Stimulated activated CD8-positive, alpha-beta memory T cell treated with anti-CD3 and anti-CD28 coated beads, Interleukin-4, amount 100 ng/mL, for 1 hour (primary cell): ENCODE measurements at places on chromosomes 6 and 20.

DNA sequence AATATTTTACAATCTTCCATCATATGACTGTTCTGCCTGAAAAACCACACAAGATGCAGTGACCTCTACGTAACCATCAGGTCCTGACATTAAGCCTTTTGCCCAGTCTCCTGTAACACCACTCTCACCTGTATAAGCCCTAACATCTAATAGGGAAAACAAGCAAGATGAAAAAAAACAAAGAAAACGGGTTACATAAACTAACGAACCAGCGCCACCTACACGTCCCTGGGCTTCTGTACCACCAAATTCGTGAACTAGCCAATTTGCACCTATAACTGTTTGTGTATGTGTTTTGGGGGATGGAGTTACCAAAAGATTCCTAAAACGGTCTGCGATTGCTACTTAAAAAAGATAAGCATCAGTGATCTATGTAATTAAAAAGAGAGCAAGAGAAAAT lies 70.2 kb downstream of the BLOC1S5 start:
- DNase-seq: no peak

DNA sequence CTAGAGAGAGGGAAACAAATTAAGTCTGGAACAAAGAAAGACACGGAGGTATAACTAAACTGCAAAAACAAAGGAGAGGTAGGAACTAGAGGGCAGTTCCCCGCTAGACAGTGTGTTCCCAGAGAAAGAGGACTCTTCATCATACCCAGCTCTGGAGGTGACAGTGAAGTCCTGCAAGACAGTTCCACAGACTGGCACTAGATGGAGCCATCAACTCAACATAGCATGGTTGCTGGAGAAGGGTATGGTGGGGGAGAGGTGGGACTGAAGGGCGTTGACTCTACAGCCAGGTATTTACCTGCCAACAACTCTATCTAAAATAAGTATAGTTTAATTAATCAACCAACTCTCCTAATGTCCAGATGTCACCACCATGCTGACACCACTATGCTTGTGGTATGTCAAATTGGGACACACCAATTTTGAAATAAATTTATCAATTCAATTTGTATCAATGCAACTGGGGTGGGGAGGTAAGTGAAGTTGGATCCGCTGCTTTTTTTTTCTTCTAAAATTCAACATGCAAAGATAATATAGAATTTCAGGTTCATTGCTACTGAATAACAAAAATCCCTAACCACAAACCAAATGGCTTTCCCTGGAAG lies 9.7 kb downstream of the BACH2 start:
- no peak for DNase-seq

- no peak for DNase-seq
Observed at GRCh38 chr6:101439790-101440189, 46.3 kb downstream of the GRIK2 start.

GRCh38 chr6:152404086-152404857 lies 232.9 kb downstream of the SYNE1 start:
- DNase-seq: no peak

- no peak for DNase-seq
Observed at GRCh38 chr6:37580176-37580955, 80.7 kb upstream of the CCDC167 start.

GRCh38 chr20:59001449-59002171 lies 5.4 kb downstream of the CTSZ start:
- DNase-seq: no peak

DNA sequence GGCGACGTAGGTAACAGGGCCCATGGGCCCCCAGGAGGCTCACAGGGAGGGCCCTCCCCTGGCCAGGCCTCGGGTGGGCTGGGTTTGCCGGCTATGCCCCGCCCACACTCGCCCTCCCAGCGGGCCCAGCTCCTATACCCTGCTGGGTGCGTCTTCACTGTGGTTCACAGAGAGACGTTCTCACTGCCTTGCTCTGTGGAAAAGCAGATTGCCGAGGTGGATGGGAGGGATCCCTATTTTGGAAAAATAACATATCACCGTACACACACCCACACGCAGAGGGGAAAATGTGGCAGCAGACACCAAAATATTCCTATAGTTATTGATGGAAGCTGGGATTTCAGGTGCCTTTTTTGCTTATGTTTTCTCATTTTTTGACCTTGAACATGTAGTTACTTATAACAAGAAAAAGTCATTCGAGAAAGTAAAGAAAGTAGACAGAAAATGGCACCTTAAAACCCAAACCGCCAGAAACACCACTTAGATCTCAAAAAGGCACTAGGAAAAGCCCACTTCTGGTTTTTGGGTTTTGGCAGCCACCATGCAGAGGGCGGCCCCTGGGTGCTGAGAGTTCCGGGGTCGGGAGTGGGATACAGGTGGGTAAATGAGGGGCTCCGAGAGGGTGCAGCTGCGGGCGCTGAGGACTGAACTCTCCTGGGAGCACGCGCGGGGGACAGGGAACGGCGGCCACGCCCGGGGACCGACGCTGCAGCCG lies 49.4 kb downstream of the TMEM242 start:
- peak; percentile 58 for DNase-seq

- no peak for DNase-seq
Observed at GRCh38 chr6:110095101-110095500, 84.4 kb downstream of the WASF1 start.

GRCh38 chr20:38126146-38126921 lies 38.7 kb downstream of the TGM2 start:
- DNase-seq: no peak

- DNase-seq: no peak
Observed at GRCh38 chr6:158635427-158636073, 9.0 kb downstream of the DYNLT1 start.

- DNase-seq: no peak
Observed at GRCh38 chr6:73108949-73109348, 116.3 kb downstream of the KHDC1L start.

DNA sequence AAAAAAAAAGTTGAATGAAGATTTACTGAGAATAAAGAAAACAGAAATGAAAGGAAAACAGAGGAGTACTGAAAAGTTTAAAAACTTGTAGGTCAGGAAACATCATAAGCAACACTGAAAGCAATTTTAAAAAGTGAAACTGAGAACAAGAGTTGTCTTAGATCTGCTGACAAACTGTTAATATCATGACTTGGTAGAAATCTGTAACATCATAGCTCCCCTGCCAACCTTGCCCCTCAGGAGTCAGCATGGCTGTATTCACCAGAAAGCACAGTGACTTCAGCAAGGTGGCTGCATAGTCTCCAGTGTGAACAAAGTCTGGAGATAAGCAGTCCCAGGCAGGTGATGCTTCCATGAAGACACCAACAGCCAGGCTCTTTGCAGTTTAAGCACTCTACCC lies 5.3 kb downstream of the NAA20 start:
- no peak for DNase-seq

- DNase-seq: no peak
Observed at GRCh38 chr6:35091346-35092083, 49.6 kb downstream of the TCP11 start.

- DNase-seq: no peak
Observed at GRCh38 chr20:52379723-52380336, 188.3 kb upstream of the ZFP64 start.

GRCh38 chr20:37776049-37776448 lies 82.2 kb downstream of the CTNNBL1 start:
- DNase-seq: no peak

GRCh38 chr6:11722220-11722619 lies 56.4 kb downstream of the ADTRP start:
- DNase-seq: no peak

DNA sequence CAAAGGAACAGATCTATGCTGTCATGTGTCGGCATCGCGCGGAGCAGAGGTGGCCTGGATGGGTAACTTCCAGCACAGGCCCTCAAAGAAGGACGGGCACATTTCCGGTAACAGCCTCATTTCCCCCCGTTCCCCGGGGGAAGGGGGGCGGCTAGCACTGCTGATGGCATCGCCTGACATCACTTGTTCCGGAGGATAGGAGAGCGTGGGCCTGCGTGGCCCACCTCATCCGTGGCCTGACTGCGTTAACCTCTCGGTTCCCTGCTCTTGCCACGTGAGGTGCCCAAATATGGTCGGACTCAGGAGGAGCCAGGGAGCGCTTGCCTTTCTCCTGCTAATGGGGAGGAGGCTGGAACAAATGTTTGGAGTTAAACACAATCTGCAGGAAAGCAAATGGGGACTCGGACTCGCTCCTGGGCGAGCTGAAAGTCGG lies at the start of gene AKAP12:
AKAP12 (plus strand) TSS at position 365 of the 433 bp plus-strand sequence. CDS start 596 bp downstream, outside the sequence.
- DNase-seq: no peak

- no peak for DNase-seq
Observed at GRCh38 chr20:13286607-13287006, 65.5 kb downstream of the ISM1 start.

DNA sequence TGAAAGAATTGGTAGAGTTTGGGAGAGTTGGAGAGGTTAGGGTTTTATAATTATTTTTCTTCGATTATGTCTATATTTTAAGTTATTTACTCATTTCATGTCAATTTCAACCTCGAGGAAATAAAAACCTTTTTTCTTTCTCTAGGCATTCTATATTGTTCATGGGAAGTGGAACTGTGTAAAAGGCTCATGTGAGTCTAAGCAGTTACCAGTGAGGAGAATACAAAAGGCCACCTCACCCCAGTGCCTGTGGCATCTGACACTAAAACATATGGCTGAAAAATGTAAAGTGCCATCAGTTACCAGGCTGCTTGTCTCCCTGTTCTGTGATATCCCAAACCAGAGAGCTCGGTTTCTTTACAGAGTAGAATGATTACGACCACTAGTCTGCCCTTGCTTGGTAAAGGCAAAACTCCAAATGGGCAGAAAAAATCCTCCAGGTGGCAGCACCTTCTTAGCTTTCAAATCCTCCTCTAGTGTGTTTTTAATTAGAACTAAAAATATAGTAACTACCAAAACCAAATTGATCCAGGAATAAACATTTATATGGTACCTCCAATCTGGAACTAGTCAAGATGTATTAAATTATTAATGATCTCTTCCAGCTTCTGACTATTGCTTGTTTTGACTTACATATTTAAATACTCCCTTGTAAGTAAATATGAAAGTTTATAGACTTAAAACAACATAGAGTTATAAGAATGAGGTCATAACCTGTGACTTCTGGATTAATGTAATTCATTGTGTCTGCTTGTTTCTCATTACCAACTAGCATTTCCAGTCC lies 122.6 kb upstream of the MCHR2 start:
- DNase-seq: no peak

GRCh38 chr6:16770701-16771569 lies 9.7 kb upstream of the ATXN1 start:
- peak; percentile 60 for DNase-seq

- DNase-seq: no peak
Observed at GRCh38 chr6:70666706-70667105, 977 bp upstream of the SMAP1 start.

GRCh38 chr20:32524829-32525501 lies 60.2 kb downstream of the NOL4L start:
- DNase-seq: no peak

GRCh38 chr6:165178056-165178455 lies 131.3 kb downstream of the C6orf118 start:
- DNase-seq: no peak

- no peak for DNase-seq
Observed at GRCh38 chr20:57860576-57860975, 150.8 kb upstream of the PMEPA1 start.

- no peak for DNase-seq
Observed at GRCh38 chr6:152975204-152975915, 7.5 kb downstream of the FBXO5 start.

DNA sequence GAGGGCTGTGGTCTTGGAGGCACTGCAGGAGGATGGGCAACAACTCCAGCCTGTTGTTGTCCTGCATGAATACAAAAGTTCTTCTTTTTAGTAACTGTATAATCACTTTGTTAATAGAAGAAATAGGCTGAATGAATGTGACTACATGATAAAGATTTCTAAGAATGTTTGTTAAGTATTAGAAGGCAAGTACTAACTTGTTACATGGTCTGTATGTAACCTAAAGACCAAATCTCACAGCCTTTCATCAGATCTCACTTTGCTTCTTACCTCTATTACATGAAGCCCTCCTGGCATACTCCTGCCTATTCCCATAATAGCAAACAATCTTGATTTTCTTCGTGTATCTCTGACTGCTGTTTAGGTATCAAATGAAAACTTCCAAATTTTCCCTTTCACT lies 73.4 kb downstream of the REPS1 start:
- no peak for DNase-seq

- DNase-seq: no peak
Observed at GRCh38 chr6:121382467-121383121, 48.3 kb upstream of the TBC1D32 start.

DNA sequence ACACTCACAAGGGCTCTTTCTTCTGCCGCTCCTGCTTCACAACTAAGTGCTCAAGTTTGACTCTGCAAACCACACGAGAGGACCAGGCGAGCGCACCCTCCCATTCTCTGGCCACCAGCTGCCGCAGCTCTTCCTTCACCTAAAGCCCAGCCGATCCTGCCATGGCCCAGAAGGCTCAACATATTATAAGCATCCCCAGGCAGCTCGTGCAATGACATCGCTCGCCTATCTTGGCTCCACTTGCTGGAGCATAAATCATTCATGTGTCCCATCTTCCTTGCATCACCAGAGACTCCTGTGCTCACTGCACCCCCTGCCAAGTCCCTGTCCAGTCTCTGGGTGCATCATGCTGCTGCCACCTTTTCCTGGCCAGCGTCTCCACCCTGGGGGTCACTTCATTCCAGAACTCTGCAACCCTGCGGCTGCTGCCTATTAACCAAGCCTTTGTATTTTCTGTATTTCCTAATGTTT lies 59.0 kb downstream of the PSMG4 start:
- DNase-seq: no peak

DNA sequence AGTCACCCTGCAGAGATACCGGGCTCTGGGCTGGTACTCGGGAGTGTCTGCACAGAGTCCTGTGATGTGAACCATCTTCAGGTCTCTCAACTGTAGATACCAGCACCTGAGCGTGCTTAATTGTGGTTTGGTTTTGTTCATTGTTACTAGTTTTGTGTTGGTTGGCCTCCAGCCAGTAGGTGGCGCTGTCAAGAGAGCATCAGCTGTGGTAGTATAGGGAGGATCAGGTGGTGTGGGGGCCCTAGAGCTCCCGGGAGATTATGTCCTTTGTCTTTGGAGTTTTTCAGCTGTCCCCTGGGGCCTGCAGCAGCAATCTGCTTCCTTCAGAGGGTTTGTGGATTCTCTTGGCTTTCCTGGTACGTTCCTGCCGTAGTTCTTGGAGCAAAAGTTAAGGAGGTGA lies 67.9 kb downstream of the CDYL start:
- DNase-seq: no peak

GRCh38 chr20:48143435-48144081 lies 358.3 kb upstream of the SULF2 start:
- DNase-seq: no peak

DNA sequence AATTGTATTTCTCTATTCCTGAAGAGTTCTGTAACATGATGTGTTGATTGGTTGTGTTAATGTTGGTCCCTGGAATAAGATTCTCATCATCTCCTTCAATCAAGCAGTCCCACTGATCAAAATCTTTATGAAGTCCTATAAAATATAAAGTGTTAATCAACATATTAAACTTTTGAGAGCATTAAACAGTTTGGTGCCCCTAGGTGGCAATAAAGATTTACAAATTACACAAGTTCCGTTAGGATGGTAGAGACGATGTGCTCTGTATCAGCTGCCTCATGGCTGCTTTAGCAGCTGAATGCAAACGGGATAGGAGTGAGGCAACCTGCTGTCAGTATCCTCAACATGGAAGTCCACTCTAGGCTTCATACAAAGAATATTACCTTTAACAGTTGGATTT lies 16.9 kb downstream of the TDRD6 start:
- no peak for DNase-seq

GRCh38 chr6:20802596-20802995 lies 268.3 kb downstream of the CDKAL1 start:
- DNase-seq: no peak
